Activated CD8-positive, alpha-beta memory T cell treated with anti-CD3 and anti-CD28 coated beads, Interleukin-2, amount 50 U/mL, for 4 hours (primary cell): ENCODE measurements at places on chromosomes 1 and 21.
A peak's percentile ranks its signal among the peaks of the same experiment; 100 is the strongest.

DNA sequence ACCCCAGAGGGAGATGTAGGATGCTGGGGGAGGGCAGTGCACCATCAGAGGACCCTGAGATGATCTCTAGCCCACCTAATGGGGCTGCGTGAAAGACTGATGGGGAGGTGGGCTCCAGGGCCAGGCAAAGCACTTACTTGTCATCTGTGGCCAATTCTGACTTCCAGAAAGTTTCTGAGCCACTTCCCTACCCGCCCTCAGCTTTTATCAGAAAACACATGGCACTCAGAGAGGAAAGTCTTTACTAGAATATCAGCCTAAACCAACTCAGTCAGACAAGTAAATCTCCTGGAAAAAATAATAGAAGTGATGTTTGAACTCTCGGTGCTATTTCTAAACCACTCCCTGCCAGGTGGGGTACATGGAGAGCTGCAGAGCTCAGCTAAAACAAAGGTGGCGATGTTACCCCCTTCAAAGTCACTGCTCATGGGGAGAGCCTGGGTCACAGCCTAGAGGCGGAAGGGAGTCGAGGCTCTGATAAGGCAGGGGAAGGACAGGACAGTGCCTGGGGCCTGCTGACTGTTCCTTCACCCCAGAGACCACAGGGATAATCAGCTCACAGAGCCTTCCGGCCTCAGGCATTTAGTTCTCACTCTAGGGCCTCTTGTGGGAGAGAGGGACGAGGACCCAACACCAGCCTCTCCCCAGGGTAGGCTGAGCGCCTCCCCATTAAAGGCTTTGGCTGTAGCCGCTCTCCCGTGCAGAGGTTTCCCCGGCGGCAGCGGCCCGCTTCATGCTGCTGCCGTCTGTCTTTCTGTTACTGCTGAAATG is 14.2 kb downstream of the SMIM12 start:
- no peak for DNase-seq

- DNase-seq: no peak
Observed at GRCh38 chr1:233972951-233973635, 68.6 kb downstream of the SLC35F3 start.

- no peak for DNase-seq
Observed at GRCh38 chr1:101389547-101389929, 152.7 kb downstream of the S1PR1 start.

GRCh38 chr1:204263254-204263910 is 49.6 kb upstream of the GOLT1A start:
- no peak for DNase-seq

DNA sequence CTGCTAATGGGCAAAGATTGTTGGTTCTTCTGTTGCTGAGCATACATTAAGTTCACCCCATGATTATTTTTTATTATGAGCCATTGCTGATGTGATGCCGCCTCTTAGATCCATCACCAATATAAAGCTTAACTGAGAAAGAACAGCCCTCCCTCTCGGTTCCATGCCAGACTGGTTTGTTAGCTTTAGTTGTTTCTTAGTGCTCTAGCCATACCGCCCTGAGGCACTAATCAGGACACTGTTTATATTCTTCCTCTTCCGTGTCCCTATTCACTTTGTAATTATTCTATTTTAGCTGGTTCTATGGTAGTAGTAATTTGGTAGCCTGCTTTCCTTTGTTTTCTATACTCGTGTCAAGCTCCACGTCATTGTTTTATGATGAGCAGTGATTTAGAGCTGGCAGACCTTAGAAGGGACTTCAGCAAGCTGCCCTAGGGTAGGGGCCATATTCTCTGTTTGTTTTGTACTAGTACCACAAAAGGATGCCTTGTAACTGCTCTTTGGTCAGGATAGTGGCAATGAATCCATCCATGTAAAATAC is 27.3 kb upstream of the PDPN start:
- DNase-seq: no peak

DNA sequence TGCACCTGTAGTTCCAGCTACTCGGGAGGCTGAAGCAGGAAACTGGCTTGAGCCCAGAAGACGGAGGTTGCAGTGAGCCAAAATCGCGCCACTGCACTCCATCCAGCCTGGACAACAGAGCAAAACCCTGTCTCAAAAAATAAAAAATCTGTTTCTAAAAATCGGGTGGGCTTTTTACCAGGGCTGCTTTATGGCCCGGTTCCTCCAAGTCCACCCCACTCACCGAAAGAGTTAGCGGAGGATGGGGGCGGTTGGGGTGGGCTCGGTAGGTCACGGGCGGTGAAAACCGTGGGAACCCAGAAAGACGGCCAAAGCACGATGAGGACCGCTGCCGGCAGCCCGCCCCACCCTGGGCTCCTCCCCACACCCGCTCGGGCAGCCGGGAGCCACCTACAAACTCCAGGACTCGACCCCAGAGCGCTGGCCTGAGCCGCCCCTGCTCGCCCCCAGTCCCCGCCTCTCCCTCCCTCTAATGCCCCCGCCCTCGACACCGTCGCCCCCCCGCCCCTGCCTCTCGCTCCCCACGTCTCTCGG is 846 bp upstream of the PER3 start:
- no peak for DNase-seq

DNA sequence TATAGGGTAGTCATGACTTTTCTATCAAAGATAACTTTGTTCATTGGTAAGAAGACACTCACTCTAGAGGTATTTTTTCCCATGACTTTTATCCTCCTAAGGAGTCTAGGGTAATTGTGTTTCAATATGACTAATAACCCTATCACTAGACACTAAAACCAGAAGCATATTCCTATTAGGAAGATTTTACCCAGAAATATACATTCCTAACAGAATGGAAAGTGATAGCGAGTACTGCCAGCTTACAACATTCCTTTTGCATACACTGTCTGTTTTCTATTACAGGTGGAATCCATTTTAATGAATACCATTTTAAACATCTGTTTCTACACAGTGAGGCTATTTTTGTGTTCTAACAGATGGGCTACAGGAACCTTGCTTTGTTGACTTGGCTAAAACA is 31.4 kb upstream of the C1orf185 start:
- no peak for DNase-seq

DNA sequence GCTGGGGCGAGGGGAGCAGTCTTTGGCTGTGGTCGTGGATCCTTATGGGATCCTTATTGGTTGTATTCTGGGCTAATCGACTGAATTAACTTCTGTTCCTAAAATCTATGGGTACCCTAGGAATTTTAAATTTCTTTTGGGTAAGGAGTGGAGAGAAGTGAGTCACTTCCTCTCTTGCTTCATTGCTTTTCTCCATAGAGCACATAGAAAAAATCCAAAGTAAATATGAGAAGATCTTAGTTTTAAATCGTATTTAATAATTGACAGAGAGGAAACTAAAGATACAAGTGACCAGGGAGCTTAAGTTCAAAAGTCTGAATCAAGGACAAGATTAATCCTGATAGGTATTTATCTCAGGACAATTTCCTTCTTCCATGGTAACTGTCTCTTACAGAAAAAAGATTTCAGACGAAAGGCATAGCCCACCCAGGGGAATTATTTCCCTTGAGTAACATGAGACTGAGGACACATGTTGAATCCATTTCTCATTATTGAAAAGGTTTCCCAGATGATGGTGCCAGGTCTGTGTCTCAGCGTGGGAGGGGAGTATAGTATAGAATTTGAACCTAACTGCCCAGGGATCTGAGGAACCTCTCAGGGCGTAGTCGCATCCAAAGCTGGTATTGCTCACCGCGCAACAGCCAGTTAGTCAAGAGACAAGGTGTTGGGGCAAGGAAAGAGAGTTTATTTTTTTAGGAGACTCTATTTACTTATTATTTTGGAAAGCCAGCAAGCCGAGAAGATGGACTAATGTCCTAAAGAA is 28.7 kb upstream of the FASLG start:
- DNase-seq: no peak

- DNase-seq: no peak
Observed at GRCh38 chr1:94105581-94105952, 15.4 kb downstream of the ABCA4 start.

DNA sequence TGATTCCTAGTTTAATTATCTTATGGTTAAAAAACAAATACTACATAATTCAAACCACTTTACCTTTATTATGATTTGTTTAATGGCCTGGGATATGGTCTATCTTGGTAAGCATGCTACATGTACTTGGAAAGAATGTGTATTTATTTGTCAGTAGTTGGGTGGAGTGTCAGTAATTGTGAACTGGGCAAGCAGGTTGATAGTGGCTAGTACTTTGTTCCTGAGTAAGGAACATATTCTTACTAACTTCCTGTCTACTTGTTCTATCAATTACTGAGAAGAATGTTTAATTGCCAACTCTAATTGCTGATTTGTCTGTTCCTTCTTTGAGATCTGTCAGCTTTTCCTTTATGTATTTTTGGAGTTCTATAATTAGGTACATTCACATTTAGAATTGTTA is 49.2 kb upstream of the ABCG1 start:
- DNase-seq: no peak

DNA sequence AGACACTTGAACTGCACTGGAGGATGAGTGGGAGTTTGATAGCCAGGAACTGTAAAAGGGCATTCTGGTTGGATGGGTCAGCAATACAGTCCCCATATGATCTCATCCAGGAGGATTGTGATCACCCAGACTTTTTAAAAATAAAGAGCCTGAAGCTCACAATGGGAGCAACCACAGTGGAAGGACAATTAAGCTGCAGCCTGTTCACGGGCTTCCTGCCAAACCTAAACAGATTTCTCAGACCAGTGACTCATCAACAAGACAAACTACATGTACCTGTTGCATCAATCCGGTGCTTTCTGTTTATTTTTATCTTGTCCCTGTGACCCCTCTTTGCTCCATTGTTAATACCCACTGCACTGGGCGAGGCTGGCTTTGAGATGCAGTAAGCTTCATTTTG is 52.3 kb downstream of the PAPPA2 start:
- DNase-seq: no peak

GRCh38 chr1:212125654-212126053 is 90.1 kb downstream of the DTL start:
- no peak for DNase-seq

- DNase-seq: peak; percentile 87
Observed at GRCh38 chr1:9490605-9491339, 48.5 kb upstream of the SLC25A33 start.

GRCh38 chr1:50974618-50974935 is 4.5 kb downstream of the CDKN2C start:
- DNase-seq: no peak

DNA sequence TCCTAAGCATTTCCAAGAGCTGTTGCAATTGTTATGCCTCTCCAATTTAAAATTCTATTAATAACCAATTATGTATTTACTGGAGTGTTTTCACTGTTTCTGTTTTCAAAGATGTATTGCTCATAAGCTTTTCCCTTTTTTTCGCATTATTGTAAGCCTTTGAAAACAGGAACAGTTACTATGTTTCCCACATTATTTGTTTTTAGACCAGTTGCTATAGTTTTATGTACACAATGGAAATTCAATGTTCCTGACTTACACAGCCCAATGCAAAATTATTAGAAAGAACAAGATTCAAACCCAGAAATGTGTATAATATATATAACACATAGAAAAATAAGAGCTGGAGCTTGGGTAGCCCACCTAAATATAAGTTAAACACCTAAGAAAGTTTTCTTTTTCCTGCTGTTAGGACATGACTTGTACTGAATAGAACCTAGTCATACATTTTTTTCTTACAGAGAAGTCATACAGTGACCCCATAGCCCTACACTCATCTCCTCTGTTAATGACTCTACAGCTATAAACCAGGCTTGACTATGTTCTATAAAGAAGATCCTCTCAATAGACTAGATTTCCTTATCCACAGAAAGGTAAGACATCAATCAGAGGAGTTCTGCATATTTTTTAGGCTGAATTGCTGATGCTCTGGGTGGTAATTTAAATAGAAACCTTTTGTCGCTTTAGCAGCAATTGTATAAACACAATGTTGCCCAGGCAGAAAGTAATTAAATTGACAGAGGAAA is 299.6 kb downstream of the USH2A start:
- DNase-seq: no peak

DNA sequence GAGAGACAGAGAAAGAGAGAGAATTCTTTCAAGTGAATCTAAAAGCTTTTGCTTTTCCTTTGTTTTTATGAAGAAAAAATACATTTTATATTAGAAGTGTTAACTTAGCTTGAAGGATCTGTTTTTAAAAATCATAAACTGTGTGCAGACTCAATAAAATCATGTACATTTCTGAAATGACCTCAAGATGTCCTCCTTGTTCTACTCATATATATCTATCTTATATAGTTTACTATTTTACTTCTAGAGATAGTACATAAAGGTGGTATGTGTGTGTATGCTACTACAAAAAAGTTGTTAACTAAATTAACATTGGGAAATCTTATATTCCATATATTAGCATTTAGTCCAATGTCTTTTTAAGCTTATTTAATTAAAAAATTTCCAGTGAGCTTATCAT is 117.6 kb downstream of the PTPRC start:
- DNase-seq: no peak

DNA sequence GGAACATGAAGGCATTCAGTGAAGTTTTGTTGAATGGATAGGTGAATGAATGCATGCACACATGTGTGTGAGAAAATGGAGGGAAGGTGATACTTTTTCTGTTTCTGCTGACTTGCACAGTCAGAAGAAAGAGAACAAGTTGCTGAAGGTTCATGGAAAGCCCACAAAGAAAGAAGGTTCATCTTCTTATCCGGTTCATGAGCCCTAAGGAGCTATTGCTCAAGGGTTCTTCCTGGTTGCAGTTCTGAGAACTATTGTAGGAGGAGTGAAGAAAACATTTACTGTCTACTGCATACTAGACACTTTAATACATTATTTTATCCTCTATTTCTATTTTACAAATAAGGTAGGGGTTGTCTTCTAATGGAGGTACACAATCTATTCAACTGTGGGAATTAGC is 13.4 kb upstream of the NIBAN1 start:
- no peak for DNase-seq

DNA sequence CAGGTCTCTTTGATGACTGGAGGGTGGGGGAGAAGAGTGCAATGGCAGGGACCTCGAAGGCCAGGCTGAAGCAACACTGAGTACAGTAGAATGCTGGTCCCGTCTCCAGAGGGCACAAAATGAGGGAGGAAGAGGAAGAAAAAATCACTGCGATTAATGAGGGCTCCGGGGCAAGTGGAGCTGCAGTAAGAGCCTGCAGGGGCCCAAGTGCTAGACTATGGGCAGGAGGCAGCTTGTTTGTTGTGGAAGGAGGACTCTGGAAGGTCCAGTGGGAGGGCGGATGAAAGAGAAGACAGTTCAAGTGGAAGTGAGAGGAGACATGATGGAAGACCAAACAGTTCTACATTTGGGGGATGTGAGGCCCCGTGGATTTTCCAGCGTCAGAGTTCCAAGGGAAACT is 17.4 kb downstream of the TMCC2 start:
- DNase-seq: no peak

GRCh38 chr1:184616504-184616903 is 138.2 kb downstream of the EDEM3 start:
- no peak for DNase-seq

GRCh38 chr21:14959343-14959742 is 105.5 kb downstream of the NRIP1 start:
- DNase-seq: no peak

DNA sequence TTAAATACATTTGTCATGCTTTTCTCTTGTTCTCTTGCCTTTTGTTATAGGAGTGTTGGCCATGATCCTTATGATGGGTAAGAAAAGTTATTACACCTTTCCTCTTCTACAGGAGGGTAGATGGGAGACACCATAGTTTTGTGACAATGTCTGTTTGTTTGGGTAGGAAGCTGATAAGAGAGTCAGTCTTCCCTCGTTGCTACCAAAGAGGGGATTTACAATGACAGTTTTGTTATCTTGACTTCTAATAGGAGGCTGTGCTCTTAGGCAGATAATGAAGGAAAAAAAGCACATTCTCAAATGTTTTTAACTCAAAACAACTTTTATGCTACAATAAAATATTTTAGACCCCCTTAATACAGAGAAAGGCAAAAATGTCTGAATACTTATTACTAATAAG is 48.0 kb upstream of the WLS start:
- no peak for DNase-seq
